Activated T-cell treated with anti-CD3 and anti-CD28 coated beads, Interleukin-2, amount 50 U/mL, for 72 hours (primary cell): ENCODE measurements at places on chromosomes 7 and 10.

- DNase-seq: no peak
Measured at GRCh38 chr7:921581-922333, 32.7 kb downstream of the ADAP1 start.

- DNase-seq: no peak
Measured at GRCh38 chr7:157018997-157019608, 8.6 kb upstream of the MNX1 start.

DNA sequence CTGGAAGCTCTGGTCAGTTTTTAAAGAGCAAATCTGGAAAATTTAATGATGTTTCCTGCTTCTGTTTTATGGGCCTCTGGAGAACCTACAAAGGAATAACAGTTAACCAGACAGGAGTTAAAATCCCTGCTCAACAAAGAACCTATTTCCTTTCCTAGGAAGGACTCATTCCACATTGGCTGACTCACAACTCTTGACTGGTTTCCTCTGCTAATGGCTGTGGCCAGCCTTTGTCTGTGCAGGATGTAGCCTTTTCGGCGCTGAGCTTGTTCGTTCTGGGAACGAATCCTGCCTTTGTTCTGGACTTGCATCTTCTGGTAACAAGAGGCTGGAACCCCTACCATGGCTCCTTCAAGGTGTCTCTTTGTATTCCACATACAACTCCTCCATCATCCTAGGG, 112.8 kb upstream of the PDCD4 start:
- no peak for DNase-seq

DNA sequence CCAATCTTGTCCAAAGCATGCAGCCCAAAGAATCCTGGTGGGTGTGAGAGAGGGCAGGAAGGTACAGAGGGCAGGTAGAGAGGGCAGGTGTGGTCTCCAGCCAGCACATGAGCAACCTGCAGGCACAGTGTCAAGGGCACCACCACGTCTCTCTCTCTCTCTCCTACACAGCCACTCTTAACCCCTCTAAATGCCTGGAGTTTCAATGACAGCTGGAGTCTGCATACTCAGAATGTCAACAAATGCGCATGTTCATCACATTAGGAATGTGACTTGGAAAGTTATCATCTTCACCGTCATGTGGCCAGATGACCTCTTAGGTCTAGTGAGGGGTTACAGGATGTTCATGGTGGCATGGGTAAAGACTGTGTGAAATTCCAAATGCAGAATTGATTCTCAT, 456.8 kb downstream of the SORCS1 start:
- DNase-seq: no peak

DNA sequence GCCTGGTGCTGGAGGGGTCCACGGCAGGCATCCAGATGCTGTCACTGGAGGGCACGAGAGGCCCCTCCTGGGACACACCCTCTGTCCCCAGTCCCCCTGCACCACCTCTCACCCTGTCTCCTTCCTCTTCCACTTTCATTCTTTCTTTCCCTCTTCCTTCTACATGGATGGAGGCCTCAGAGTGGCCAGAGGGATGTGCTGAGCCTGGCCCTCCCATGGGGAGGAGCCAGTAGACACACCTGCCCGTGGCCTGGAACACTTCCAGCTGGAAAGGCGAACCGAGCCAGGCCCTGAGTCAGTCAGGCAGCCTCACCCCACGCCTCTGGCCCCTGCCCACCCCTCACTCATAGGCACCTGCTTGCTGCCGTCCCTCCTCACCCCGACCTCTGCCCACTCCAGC, 55.9 kb upstream of the MXI1 start:
- DNase-seq: no peak

GRCh38 chr7:25643770-25644394, 415.6 kb upstream of the NPVF start:
- DNase-seq: no peak

DNA sequence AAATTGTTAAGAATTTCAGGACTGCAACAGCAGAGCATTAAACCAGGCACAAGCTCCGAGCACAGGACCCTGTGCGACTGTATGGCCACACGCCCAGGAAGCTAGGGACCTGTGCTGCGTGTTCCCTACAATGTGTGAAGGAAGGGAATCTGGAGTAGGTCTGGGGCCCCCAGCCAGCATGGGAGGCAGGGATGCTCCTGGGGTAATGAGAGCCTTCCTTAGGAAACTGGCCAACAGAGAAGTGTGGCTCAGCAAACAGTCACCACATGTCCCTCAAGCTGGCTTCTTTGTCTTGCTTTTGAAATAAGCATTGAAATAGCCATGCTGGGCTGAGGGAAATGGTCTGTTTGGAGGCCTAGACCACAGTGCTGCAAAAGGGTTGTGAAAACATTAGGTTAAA, 8.2 kb downstream of the BLNK start:
- no peak for DNase-seq

- DNase-seq: no peak
Measured at GRCh38 chr7:1696671-1697498, 26.8 kb downstream of the ELFN1 start.

DNA sequence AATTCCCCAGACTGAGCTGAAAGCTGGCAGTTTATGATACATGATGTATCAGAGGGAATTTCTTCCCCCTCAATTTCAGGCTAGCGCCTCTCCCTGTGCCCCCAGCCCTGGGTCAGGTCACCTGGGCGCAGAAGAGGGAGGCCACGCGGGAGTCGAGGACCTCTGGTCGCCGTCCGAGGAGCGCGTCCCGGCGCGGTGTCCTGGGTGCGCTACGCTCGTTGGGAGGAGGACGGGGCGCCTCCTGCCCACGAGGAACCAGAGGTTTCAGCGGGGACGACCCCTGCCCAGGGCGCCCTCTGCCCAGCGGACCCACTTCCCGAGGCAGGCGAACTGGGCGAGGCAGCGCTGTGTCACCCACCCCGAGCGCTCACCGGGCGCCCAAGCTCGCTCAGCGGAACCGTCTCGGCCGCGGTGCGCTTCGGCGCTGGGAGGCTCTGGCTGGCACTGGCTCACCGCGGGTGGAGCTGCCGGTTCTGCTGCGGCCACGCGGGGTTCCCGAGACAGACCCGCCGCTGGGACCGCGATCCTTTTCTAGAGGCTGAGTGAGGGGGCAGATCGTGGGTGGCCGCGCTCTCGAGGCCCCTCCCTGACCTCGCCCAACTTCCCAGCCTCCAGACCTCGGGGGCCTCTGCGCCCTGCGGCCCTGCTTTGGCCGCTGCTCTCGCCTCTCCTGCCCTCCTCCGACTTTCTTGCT, at the start of gene FAM237B:
FAM237B (minus strand) TSS at position 504 of the 694 bp plus-strand sequence. CDS start 1,556 bp downstream, outside the sequence.
- peak; percentile 14 for DNase-seq

DNA sequence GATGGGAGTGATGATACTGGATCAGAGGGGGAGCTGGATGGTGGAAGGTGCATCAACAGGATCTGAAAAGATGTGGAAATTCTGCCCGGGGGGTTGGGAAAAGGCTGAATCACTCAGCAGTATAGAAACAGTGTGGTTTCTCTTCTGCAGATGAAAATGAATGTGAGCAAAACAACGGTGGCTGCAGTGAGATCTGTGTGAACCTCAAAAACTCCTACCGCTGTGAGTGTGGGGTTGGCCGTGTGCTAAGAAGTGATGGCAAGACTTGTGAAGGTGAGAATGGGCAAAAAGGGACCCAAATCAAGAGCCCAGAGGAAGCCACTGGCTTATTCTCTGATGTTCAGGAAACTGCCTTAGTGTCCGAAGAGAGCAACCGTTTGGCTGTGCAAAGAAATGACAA, 12.9 kb downstream of the OIT3 start:
- no peak for DNase-seq

DNA sequence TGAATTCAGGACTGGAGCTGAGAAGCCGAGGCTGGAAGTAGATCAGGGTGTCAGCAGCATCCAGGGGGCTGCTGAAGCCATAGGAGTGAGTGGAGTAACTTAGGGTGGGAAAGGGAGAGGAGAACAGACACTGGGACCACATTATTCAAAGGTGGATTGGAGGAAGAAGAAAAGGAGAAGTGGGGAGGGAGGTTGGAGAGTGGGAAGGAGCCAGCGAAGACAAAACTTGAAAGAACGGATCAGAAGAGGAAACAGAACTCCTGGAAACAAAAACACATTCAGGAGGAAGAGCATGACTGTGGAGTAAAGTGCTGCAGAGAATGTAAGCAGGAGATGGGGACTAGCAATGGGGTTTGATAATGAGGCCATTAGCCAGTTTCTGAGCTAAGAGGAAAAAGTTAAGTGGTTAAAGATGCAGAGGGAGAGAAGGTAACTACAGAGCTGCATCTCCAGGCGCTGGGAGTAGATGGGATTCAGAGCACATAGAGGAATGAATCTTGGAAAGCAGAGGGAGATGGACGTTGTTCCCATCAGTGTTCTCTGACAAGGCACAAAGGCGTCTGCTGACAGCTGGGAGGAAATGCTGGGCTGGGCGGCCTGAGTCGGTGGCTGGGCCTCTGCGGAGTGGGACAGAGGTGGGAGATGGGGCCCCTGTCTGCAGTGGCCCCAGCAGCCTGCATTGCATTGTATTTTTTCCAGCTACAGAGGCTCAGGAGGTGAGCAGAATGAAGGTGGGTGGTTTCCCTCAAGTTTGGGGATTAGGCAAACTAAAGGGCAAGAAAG, 63.1 kb upstream of the LEP start:
- DNase-seq: no peak

DNA sequence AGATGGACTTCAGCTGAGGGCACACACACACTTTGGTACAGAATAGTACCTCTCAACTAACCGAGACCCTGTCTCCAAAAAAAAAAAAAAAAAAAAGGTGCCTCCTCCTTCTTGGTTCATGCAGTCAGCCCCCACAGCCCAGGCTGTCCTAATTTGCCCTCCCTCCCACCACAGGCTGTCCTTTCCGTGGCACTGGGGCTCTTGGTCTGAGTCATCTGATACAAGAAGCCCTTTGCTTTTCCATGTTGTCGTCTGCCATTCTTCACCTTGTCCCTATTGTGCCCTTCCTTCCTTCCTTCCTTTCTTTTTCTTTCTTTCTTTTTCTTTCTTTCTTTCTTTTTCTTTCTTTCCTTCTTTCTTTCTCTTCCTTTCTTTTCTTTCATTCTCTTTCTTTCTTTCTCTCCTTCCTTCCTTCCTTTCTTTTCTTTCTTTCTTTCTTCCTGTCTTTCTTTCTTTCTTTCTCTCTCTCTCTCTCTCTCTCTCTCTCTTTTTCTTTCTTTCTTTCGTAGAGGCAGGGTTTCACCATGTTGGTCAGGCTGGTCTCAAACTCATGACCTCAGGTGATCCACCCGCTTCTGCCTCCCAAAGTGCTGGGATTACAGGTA, 96.0 kb upstream of the IKZF1 start:
- DNase-seq: peak; percentile 58

DNA sequence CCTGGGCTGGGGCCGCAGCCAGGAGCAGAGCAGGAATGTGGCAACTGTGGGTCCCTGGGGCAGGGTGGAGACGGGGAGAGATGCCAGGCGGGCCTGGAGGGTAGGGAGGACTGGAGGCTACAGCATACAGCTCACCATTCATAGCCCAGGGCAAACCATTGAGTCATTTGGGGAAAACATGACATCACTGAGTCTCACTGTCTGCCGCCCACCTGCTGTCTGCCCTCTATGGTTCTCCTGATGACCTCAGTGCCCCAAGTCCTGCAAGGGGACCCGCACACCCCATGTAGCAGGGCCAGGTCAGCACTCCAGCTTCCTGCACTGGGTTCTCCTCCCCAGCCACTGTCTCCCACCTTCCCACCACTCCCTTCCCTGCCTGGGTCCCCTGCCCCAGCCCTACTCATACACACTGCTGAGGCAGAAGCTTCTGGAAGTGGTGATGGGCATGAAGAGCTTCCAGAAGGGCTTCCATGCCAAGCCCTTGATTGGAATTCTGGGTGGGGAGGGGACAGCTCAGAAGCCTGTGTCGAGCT, 10.4 kb downstream of the CHST3 start:
- DNase-seq: peak; percentile 81
